ENCODE measurements at places on chromosomes 3 and 15.

DNA sequence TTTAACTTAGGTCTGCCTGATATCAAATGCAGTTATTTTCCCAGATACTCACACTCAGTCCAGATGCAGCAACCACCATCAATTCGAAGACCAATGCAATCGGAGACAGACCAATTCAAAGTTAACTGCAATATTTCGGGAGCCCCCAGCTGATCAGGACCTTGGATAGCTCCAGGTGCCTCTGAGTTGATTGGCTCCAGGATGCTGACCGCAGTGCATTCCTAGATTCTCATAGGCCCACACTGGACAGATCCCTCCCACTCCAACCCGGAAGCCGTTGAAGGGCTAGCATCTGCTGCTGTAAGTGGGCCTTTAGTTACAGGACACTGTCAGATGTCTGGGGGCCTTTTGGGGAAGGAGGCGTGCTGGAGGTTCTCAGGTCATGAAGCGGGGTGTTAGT lies 89.5 kb upstream of the ATP2B2 start:
- no peak for DNase-seq

GRCh38 chr3:160950954-160951353 lies 154.2 kb downstream of the B3GALNT1 start:
- no peak for DNase-seq

GRCh38 chr3:30602946-30603345 lies 3.5 kb upstream of the TGFBR2 start:
- DNase-seq = no peak

DNA sequence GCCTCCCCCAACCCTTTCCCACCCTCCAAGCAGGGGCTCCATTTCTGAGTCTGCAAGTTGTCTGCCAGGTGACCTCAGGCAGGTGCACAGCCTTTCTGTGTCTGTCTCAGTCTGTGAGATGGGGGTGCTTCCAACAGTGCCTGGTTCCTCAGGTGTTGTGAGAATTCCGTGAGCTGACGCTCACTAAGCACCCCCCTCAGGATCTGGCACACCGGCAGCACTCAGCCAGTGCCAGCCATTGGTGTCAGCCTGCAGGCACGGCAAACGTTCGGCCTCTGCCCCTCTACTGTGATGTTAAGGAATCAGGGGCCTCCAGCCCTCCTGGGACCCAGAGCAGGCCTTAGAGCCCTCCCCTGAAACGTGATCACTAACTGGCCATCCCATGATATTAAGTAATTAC lies 2.4 kb downstream of the KLF15 start:
- DNase-seq = no peak

- DNase-seq = no peak
These were observed 114.7 kb downstream of the GADL1 start for GRCh38 chr3:30779686-30780287.

GRCh38 chr3:151155409-151156128 lies 47.4 kb downstream of the GPR171 start:
- DNase-seq = no peak

GRCh38 chr15:37032091-37032775 lies 68.1 kb downstream of the MEIS2 start:
- DNase-seq = no peak

DNA sequence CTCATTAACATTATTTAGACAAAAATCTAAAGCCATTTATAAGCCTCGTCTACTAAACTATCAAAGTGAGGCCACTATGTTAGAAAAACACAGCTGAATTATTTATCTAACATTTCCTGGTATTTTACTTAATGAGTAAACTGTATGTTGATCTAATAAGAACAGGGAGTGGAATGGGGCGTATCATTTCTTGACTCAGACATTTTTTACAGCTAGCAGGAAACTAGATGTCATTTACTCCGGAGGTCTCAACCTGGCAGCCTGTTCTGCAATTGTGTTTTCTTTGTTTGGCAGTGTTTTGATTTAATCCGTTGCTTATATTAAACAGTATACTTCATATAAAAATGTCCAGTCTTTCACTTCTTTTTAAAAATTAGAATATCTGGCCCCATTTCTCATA lies 79.1 kb upstream of the ABI3BP start:
- no peak for DNase-seq

- DNase-seq = no peak
These were observed 138.3 kb downstream of the ANXA2 start for GRCh38 chr15:60259469-60259868.

GRCh38 chr3:188407158-188407880 lies 253.4 kb downstream of the LPP start:
- no peak for DNase-seq

GRCh38 chr3:43922374-43922773 lies 231.6 kb downstream of the ABHD5 start:
- DNase-seq = no peak

DNA sequence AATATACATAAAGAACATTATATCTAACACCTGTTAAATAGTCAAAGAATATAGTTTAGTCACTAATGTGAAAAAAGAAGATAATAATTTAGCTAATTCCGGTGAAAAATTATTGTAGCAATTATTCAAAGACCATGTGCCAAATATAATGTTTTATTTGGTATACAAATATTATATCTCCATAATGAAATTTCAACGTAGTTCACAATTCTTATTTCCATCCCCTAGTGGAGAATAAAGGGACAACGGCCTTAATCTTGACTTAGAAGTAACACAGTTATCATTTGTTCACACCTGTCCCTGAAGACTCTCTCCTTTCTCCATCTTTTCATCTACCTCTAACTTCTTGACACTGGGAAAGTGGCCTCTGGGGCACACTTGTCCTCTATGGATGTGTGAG lies 213.4 kb downstream of the ERC2 start:
- no peak for DNase-seq

- DNase-seq = no peak
These were observed 152.9 kb upstream of the RGMA start for GRCh38 chr15:93241696-93242585.

DNA sequence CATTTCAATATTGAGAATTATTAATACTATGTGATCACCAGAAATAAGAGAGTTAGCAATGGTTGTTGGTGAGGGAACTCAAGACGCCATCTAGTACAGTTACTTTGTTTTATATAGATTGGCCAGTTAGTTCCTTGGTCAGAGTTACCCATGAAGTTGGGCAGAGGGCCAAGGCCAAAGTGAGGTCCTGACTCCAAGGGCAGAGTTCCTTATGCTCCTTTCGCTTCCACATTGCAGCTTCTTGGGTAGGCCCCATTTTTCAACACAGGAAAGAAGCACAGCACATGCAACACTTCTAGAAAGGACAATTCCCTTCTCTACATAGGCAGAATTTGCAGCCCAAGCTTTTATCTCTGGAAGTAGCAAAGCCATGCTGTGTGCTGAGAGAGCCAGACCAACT lies 178.6 kb downstream of the KCNAB1 start:
- no peak for DNase-seq

GRCh38 chr3:42855219-42855546 lies 20.5 kb downstream of the CYP8B1 start:
- DNase-seq = no peak

DNA sequence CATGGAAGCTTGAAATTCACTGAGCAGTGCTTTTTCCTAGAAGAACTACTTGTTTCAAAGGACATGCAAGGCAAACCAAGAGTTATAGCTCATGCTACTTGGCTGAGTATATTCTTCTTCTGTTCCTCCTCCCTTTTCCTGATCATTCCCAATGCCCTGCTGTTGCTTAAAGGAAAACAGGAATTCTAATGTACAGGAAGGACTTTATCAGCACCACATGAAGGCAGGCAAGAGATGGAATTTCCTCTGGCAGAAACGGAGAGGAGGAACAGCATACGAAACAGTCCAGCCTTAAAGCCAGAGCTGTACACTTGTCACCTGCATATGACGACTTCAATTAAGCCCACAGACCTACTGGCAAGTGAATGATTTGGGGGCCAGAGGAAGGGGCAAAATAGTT lies 15.7 kb downstream of the MEIS2 start:
- DNase-seq = no peak

DNA sequence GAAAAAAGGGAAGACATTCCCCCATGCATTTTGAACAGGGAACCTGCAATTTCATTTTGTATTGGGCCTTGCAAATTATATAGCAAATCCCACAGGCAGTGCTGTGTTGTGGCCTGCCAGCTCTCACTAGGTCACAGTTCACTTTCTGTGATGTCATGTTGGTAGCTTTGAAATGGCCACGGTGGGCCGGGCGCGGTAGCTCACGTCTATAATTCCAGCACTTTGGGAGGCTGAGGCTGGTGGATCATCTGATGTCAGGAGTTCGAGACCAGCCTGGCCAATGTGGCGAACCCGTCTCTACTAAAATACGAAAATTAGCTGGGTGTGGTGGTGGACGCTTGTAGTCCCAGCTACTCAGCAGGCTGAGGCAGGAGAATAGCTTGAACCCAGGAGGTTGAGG lies 27.0 kb upstream of the C15orf39 start:
- DNase-seq = no peak

DNA sequence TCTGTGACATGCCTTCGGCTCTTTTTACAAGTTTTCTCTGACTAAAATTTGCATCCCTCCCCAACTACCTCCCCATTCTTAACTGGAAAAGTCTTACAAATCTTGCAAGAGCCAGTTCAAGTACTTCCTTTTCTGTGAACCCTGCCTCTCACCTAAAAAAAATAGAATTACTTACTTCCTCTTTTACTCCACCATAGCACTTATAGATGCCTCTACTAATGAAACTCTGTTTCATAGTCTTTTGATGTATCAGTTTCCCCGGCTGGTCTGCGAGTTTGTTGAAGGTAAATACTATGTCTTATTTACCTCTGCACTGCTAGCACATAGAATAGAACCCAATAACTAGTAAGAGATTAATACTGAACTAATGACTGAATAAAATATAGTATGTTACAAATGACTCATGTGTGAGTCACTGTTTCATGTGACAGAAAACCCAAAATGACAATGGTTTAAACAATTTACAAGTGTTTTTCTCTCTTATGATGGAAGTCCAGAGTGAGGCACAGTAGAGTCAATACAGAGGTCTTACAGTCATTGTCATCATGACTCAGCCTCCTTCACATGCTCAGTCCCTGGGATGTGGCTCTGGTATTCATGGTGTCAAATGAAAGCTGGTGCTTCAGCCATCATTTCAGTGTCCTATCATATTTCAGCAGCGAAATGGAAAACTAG lies 393.5 kb downstream of the RSL24D1 start:
- DNase-seq = no peak

- no peak for DNase-seq
These were observed 5.5 kb upstream of the NR2F2 start for GRCh38 chr15:96324940-96325540.

- no peak for DNase-seq
These were observed 332.7 kb downstream of the PDCD6IP start for GRCh38 chr3:34131091-34131490.

DNA sequence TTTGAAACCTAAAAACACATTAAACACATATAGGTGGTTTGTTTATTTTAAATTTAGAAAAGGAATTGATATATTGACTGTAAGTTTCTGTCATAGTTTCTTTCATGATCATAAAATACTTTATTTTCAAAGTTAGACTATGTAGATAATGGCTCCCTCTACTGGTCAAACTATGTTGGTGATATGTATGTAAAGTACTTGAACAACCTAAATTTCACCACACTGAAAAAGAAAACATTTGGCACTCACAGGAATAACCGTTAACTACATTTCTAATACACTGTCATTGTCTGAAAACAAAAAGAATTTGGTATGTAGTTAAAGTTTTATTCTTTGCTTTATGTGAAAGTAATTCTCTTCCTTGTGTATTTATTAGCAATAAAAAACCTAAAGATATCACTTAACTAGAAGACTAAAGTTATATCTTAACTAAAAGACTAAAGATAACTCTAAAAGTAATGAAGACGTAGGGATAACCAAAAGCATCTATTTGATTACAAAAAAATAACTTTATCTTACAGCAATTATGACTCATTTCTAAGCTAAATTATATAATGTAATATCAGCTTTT lies 427.5 kb downstream of the VGLL3 start:
- no peak for DNase-seq

DNA sequence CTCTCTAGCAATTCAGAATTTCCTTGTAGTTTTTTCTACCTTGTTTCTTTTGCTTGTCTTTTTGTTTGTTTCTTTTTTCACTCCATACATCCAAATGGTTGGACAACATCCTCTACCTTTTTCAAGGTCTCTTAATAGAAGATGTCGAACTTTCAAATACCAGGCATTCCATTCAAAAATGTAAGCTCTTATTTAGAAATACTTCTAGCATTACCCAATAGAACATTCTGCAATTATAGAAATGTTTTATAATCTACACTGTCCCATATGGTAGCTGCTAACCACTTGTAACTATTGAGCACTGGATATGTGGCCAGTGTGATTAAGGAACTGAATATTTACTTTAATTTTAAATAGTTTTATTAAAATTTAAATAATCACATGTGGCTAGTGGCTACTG lies 196.2 kb upstream of the MRPL3 start:
- no peak for DNase-seq

GRCh38 chr3:55271549-55271948 lies 215.6 kb downstream of the WNT5A start:
- DNase-seq = no peak

DNA sequence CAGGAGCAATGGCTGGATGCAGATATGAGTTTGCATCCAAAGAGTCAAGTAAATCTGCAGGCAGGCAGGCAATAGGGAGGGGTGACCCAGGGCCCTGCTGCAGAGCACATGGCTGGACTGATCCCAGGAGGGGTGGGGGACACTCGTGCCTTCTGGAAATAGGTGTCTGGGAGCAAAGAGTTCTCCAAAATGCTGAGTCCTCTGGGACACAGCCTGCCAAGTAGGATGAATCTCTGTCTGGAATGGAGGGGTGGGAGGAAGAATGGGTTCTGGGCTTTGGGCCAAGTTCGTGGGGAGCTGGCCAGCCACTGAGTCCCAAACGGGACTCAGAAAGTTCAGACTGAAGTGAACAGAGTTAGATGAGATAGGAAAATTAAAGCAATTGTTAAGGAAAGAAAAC lies 214.5 kb downstream of the MTHFS start:
- no peak for DNase-seq

GRCh38 chr3:42097566-42097946 lies 6.4 kb downstream of the TRAK1 start:
- no peak for DNase-seq

DNA sequence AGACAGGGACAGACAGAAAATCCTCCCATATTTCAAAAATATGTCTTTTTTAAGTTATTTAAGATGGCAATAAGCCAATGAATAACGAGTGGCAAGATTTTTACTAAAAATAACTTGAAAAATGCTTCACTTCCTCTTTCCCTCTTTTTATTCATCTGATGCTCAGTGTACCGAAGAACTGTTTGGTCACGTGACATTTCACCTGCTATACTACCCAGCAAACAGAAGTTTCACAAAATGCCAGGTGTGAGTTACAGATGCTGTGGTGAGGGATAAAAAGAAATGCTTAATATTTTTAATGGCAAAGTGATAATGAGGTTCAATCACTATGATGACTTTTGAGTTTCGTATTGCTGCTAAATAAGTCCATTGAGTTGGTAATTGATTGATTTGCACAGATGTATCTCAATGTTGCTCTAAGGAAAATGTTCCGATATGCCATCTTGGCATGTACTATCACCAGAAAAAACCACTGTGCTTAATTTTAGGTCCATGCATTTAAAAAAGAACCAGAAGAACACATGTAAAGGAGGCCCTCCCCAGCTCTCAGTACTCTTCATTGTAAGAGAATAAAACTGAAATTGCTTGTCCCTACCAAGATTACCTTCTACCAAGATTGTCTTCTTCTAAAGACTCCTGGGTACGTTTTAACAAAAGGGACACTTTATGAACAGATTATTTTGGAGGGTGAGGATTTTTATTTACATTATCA lies 26.0 kb upstream of the SEC62 start:
- DNase-seq = no peak

GRCh38 chr3:141410846-141411245 lies 42.5 kb downstream of the ZBTB38 start:
- DNase-seq = no peak

GRCh38 chr15:77178411-77178810 lies 107.5 kb upstream of the TSPAN3 start:
- no peak for DNase-seq

Measured in stimulated activated CD4-positive, alpha-beta T cell treated with anti-CD3 and anti-CD28 coated beads, TNF-alpha, amount 100 ng/mL, for 1 hour (primary cell).